ENCODE measurements at places on chromosomes 5 and 9.

GRCh38 chr9:83280268-83280667, 217.3 kb upstream of the RASEF start:
- DNase-seq, result no peak

DNA sequence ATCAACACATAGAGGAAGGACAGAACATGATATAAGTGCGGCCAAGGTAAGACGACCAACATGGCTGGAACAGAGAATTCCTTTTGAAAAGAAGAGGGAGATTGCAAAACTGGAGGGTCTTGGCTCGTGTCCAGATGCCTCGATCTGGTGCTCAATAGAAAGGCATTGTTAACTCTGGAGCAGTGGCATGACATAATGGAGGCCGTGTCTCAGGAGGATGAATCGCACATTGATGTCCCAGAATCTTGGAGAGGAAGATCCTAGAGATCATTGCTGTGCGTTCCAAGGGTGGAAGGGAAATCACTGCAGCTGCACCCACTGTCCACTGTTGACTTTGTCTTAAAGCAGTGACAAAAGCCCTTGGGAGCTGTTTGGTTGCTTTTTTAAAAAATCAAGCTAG, 30.9 kb downstream of the GRAMD2B start:
- no peak for DNase-seq

- DNase-seq, result no peak
Observed at GRCh38 chr5:4762316-4762715, 377.8 kb upstream of the ADAMTS16 start.

- DNase-seq, result no peak
Observed at GRCh38 chr9:17775656-17776055, 196.8 kb downstream of the SH3GL2 start.

- DNase-seq, result no peak
Observed at GRCh38 chr5:107900721-107901120, 230.0 kb upstream of the EFNA5 start.

- DNase-seq, result peak; percentile 3
Observed at GRCh38 chr5:367358-368130, 46.0 kb downstream of the AHRR start.

- no peak for DNase-seq
Observed at GRCh38 chr5:139667730-139668063, 19.5 kb downstream of the CXXC5 start.

DNA sequence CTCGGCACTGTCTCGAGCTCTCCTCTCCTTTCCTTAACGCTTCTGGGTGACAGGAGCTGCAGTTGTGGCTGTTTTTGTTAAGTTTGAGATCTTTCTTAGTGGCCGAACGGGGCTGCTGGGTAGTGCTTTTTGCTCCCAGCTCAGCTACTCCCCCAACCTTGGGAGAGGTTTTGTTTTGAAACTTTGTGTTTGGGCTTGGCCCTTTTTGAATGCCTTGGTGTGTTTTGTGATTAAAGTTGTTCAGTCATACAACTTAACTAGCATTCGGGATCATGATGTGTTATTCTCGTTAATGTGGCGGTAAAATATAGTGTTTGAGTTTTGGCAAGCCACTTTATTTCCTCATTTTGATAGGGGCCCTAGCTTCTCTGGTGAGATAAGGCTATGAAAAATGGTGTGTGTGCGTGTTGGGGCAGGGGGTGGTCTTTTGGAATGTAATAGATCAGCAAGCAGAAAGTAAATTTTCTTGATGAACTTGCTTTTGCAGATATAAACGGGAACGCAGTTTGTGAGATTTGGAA, 1.1 kb downstream of the KDM3B start:
- DNase-seq, result peak; percentile 36

DNA sequence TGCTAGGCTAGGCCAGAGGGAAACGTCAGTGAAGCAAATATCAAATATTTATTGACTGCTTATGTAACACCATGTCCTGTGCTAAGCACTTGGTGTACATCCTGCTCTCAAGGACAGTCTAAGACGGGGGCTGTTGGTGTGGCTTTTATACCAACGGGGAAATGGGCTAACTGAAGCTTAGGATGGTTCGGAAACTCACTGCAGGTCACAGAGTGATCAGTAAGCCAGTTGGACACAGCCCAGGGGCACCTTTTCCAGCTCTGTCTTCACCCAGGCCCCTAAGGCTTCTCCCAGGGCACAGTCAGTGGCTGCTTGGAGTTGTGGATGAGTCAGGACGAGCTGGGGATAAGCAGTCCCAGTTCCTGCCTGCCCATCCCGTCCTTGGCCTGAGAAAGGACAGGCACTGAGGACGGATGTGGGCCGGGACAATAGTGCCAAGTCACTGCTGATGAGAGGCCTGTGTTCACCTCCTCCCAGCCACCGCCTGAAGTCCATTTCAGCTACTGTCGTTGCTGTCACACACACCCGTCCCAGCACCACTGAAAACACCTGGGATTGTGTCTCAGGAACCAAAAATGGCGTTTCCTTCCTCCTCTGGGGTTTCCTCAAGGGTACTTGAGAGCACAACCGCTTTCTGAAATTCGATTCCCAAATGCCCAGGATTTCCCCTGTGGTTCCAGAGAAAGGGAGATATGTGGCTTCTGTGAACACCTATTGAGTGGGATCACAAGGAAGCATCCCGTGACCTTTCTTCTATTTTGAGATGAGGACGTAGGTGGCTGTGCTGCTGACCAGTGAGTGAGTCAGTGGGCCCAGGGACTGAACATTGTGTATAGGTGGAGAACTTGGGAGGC, 17.5 kb upstream of the SPRY4 start:
- no peak for DNase-seq

DNA sequence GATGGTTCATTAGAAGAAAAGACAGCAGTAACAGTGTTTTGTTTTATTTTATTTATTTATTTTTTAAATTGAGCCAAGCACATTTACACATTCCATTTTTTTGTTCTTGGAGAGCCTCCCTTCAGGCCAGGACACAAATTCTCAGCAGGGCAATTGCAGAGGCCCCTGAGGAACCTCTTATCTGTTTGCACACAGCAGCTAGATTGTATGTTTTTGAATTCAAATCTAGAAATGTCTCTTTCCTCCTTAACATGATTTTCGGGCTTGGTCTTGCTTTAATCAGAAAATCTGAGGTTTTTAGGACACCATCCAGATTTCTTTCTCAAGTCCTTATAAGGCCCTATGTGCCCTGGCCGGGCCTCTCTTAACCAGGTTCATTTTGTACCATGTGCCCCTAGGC, 76.0 kb downstream of the PRR16 start:
- DNase-seq, result no peak

DNA sequence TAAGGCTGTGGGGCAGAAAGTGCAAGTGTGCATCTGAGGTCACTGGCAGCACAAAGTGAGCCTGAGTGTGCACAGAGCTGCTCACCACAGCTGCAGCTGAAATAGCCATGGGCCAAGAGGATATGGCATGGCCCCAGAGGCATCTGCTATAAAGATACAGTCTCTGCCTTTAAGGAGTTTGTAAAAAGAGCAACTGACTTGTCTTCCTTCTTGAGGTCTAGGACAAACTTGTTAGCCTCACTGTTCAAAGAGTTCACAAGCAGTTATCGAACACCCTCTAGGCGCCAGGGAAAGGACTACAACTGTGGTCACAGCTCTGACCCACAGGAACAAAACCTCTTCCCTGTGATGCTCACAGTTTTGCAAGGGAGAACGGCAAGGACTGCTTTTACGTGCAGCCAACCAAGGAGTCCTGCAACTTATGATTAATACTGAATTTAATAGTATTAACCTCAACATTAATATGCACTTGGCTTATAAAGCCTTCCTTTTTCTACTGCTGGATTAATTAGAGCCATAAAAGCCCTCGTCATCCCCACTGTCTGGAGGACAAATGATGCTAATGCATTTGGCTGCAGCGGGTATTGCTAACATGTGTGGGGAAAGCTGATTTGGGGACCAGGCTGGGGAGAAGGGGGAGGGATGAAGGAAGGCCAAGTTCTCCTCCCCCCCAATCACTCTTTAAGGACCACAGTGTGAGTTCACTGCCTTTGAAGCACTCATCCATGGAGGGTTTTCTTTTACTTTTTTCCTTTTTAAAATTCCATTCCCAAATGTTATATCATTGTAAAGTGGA, 189.8 kb upstream of the TRIM32 start:
- no peak for DNase-seq

DNA sequence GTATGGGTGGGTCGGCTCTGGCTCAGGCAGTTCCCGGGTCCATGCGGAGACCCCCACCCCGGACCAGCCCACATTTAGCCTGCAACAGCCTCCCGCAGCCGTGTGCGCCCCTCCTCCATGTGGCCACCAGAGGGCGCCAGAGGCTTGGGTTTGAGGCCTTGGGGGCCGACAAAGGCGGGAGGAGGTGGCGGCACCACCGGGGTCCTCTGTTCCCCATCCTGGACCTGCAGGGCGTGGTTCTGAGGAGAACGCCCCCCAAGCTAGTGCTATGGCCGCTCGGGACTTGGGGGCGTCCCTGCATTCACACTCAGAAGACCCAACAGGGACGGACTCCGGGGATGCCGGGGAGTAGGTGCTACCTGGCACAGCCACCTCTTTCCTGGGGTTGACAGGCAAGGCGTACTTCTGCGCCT, 16.5 kb downstream of the ASS1 start:
- DNase-seq, result peak; percentile 41

DNA sequence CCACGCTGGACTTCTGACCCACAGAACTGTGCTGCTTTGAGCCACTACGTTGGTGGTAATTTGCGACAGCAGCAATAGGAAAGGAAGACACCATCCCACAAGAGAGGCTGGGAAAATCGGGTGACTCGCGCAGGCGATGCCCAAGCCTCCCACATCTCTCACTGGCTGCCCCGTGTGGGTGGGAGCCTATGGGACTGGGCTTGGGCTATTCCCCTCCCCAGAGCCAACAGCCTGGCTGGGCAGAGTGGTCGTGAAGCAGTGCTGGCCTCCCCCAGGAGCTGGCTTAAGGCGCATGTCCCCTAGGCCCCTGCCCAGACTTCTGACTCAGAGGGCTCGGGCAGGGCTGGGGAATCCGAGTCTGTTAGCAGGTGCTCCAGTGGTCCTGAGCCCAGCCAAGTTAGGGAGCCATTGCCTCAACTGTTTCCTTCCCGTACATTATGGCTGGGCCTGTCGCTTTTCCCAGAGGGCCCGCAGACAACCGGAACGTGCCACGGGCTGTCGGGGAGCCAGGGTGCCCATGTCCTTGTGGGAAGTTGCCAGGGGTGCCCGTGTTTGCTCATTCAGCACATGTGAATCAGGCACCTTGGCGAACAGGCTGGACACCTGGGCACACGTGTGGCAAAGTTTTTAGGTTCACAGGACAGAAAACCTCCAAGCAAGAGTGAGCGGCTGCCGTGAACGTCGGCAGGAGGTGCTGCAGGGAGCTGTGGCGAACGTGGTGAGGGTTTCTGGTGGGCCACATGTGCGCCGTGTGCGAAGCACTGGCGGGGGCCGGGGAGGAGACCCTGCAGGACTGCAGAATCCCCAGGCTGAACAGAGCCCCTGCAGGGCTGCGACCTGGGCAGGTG, 7.0 kb upstream of the RASGEF1C start:
- no peak for DNase-seq

DNA sequence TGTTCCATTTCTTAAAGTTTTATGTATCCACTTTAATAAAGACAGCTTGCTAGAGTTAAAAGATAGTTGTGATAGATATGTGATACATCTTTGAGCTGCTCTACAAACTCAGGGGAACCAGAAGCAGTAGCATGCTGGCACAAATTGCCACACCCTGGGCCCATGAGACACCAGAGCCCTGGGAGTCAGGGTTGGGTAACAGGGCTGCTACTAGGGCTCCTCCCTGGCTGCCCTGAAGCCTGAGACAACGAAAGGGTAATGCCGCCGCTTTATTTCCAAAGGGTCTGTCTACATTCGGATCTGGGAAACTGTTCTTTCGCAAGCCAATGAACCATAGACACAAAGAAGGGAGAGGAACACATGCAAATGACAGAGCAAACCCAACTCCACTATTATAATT, 29.2 kb downstream of the PTPN3 start:
- no peak for DNase-seq

Measured in T-helper 2 cell treated with Interferon-gamma antibody and Interleukin-4, amounts not matched to agents 5 μg/mL and 100 μg/mL, for 36 hours (primary cell).